ENCODE measurements at places on chromosomes 7 and 10. TPM values are rescaled to one million over a fixed set of nuclear protein-coding genes. Genes with fewer than 3 reads are reported as not detected.
A peak's percentile ranks its signal among the peaks of the same experiment; 100 is the strongest.

DNA sequence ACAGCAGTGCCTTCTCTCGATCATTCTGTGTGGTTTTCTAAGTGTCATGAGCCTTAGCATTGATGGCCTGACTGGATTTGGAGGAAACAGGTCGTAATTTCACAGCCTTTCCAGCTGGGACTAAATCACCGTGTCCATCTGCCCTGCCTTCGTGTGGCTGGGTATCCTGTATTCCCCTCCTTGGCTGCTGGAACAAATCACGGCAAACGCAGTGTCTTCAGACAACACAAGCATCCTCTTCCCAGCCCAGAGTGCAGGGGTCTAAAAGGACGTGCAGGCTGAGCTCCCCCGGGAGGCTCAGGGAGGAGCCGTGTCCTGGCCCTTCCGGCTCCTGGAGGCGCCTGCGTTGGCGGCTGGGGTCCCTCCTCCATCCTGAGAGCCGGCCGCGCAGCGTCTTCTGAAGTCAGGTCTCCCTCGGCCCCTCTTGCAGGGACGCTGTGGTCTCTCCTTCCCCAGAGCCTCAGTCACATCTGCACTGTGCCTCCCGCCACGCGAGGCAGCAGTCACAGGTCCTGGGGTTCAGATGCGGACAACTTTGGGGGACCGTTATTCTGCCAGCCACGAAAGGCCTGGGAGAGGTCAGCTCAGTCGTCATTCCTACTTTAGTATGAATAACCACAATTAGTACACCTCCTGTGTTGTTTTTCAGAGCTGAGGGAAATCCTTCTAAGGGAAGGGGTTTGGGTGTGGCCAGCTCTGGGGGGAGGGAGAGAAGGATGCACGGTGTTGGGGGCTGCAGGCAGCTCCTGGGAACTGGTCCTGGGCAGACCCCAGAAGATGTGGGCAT lies 41.1 kb downstream of the FAM20C start:
- no peak for DNase-seq

- DNase-seq = no peak
Observed at GRCh38 chr10:119845656-119846055, 27.0 kb downstream of the MCMBP start.

DNA sequence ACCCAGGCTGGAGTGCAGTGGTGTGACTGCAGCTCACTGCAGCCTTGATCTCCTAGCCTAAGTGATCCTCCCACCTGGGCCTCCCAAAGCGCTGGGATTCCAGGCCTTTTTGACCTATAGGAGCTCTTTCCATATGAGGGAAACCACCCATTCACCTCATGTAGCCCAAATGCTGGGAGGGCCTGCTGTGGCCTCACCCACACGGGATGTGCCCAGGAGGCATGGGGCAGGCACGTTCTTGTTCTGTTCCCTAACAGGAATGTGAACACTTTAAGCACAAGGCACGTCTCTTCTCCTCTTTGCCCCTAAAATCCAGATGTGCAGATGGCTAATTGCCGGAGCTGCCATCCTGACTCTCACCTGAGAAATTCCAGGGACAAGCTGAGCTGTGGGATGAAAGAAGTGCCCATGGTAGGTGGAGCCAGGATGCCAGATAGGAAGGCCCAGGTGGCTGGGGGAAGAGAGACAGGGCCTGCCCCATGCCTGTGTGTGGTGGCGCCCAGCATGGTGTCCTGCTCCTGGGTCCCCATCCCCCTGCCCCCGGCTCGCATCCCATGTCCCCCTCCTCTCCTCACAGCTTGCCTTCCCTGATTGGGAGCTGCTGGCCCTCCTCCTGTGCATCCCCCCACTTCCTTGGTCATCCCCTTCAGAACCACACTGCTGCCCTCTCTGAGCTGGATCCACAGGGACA lies 17.3 kb downstream of the CAMK2B start:
- peak; percentile 40 for DNase-seq

GRCh38 chr10:111988646-111989045 lies 194.9 kb downstream of the GPAM start:
- DNase-seq = no peak

DNA sequence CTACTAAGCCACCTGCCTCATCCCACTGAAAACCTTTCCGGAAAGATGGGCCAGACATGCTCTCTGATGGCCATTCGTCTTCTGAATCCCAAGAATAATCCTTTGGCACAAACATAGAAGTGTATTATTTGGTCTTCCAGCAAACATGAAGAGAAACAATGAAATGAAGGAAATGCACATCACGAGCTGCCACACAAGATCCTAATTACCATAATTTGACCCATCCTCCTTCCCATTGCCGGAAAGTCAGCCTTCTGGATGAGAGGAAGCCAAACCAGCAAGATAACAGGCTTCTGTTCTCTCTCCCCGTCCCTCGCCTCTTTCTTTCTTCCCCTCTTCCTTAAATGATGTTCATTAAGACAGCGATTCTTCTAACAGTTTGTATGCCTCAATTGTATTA lies 218.9 kb upstream of the KMT2E start:
- DNase-seq = no peak

DNA sequence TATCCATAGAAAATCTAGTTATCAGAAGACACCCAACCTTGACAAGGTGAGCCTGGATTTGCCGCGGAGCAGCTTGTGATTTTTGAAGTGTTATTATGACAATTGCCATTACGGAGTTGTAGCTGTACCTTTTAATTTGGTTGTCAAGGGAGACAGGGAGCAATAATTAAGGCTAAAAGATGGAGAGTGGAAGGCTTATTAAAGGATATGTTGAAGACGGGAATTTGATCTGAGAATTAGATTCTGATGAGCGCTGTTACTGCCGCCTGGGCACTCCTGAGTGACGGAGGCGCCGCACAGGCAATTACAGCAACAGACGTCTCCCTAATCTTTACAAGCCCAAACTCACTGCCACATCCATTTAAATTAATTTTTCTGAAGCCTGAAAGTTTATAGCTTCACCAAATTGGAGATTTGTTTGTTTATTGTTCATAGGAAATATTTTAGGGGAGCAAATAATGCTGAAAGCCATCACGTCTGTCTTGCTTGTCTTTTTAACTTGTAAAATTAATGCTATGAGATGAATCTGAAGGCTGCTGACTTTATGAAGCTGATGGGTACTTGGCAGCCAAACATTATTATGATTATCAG lies 475.0 kb upstream of the ADARB2 start:
- no peak for DNase-seq

DNA sequence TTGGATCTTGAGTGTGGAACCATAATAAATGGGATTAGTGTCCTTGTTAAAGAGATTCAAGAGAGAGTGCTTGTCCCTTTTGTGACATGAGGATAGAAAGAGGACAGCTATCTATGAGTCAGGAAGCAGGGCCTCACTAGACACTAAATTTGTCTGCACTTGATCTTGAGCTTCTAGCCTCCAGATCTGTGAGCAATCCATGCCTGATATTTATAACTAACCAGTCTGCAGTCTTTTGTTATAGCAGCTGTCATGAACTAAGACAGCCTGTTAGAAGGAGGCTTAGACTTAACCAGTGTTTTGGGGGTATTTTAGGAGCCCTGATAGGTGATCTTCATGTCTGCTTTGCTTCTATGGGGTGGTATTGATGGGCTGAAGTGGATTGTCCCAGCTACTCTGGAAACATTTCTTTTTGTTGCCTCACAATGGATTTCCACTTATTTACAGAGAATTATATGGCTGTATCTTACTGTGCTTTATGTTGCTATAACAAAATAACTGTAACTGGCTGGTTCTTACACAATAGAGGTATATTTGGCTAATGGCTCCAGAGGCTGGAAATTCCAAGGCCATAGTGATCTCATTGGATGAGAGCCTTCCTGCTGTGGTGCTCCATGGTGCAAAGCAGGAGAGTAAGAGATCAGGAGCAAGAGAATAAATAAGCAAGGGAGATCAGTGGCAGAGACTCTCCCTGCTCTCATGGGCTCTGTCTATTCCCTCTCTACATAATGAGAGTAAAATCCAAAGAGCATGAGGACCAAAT lies 23.4 kb upstream of the AKR1C3 start:
- no peak for DNase-seq

- no peak for DNase-seq
Observed at GRCh38 chr7:32169228-32169627, 99.0 kb upstream of the PDE1C start.

- DNase-seq = peak; percentile 33
Observed at GRCh38 chr7:136687693-136688322, 180.6 kb upstream of the CHRM2 start.

GRCh38 chr7:151101621-151102396 lies 15.5 kb downstream of the AGAP3 start:
- DNase-seq = no peak

- DNase-seq = no peak
Observed at GRCh38 chr7:112701456-112701855, 88.7 kb downstream of the TMEM168 start.

DNA sequence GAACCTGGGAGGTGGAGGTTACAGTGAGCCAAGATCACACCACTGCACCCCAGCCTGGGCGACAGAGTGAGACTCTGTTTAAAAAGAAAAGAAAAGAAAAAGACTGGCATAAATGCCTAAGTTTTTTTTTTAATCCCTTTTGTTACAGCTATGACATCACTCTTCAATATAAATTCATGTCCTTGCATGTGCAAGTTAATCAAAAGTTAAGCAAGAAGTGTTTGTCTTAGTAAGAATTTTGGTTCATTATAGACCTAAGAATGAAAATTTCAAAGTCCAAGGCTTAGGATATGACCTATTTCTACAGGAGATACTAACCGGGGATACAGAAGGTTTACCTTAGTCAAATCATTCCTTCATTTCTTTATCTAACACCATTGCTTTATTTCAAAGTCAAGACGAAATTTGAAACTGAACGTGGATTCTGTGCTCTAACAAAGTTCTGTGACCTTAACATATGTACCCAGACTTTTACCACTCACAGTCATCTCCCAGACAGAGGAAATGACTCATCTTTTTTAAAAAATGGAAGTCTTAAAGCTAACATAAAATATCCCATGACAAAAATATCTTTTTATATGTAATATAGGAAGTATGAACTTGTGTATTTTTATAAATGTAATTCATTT lies 29.3 kb upstream of the ITGB8 start:
- no peak for DNase-seq

DNA sequence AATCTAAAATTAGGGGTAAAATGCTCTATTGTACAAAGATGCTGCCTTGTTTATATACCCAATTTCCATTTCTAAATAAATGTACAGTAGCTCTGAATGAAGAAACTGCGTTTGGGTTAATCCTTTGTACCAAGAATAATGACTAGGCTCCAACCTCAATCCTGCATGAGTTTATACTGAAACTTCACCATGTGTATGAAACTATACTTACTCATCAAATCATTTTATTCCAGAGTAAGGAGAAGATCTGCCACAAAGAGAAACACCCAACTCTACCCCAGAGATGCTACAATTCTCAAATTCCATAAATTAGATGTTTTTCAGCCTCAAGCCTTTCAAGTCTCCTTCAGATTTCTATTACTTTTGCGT lies 53.8 kb upstream of the AKR1E2 start:
- DNase-seq = no peak

GRCh38 chr10:106175760-106176377 lies 988.6 kb downstream of the SORCS1 start:
- no peak for DNase-seq

GRCh38 chr7:90701771-90702170 lies 105.7 kb downstream of the CDK14 start:
- DNase-seq = no peak

TUBAL3 gene
- not detected for polyA plus RNA-seq

PNLIPRP2 gene
- polyA plus RNA-seq = not detected

TFEC gene
- 0.02 TPM for polyA plus RNA-seq

TSPAN12 gene
- polyA plus RNA-seq = not detected
